ENCODE measurements at places on chromosomes 11 and 22.
A peak's percentile ranks its signal among the peaks of the same experiment; 100 is the strongest.

DNA sequence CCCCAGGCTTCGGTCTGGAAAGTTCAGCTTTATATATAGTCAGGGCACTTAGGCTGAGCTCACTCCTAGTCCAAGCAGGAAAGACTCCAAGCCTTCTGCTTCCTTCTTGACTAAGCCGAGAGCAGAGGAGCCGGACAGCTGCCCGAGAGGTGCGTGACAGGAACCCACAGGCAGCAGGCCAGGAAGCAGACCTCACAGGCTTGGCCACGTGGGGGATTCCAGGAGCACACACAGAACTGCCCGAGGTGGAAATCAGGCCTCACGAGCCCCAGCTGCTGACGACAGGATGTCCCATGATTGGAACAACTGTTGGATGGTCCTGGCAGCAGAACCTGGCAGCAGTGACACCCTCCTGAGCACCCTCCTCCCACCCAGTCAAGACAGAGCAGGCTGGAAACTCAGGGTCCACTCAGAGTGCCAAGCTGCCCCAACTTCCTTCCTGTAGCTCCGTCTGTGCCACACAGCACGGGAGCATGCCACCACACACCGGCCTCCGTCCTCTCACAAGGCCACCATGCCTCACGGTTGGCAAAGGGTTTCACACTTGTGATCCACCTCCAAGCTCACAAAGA lies 5.4 kb downstream of the PLA2G6 start:
- peaks cover 32% of the 10 kb centered on the region for H3K4me1 ChIP-seq
- DNase-seq: peak; percentile 55
- no peaks in the 10 kb centered on the region for H3K36me3 ChIP-seq
- H3K27ac ChIP-seq: no peak overlapping the region
- H3K4me3 ChIP-seq: no peak overlapping the region

DNA sequence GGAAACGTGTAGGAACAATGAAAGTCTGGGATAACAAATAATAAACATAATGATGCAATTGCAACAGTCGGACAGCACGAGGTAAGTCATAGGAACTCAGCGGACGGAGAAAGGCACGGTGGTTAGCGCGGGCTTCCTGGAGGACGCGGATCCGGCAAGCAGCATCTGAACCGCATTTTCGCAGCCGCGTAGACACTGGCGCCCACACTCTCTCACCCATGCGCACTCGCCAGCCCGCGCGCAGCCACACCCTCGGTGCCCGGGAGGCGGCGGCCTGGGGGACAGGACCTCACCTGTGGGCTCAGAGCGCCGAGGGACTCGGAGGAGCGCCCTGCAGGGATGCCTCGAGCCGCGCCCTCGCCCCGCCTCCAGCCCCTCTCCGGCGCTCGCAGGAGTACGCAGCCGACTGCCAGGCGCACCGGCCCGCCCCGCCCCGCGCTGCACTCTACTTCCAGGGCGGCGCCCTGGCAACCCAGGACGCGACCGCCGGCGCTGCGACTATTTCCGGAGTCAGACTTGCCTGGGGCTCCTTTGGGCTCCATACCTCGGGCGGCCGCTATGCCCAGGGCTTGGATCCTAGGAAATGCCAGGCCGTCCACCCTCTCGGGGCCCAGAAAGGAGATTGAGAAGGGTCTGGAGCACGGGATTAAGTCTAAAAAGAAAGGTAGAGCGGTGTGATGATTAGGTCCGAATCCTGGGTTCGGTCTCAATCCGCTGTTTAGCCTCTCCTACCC lies at the start of gene TTLL1:
Gene TTLL1 (minus strand): TSS at position 408 of the 734 bp plus-strand sequence. CDS start 13,805 bp downstream, outside the sequence.
- no peaks in the 10 kb centered on the region for H3K36me3 ChIP-seq
- H3K27ac ChIP-seq: no peak within 1 kb of the TSS
- peak; percentile 95 for DNase-seq
- no peaks in the 10 kb centered on the region for H3K27me3 ChIP-seq
- H3K4me3 ChIP-seq: peak within 1 kb of the TSS; percentile 90

- H3K4me3 ChIP-seq: no peak overlapping the region
- no peak for DNase-seq
- H3K27me3 ChIP-seq: no peaks in the 10 kb centered on the region
- no peaks in the 10 kb centered on the region for H3K4me1 ChIP-seq
These were observed 12.2 kb downstream of the OR8D1 start for GRCh38 chr11:124301548-124301947.

- no peak overlapping the region for H3K4me3 ChIP-seq
- H3K36me3 ChIP-seq: peaks cover 6% of the 10 kb centered on the region
- no peak for DNase-seq
These were observed 1.2 kb upstream of the DRG1 start for GRCh38 chr22:31398231-31398630.

DNA sequence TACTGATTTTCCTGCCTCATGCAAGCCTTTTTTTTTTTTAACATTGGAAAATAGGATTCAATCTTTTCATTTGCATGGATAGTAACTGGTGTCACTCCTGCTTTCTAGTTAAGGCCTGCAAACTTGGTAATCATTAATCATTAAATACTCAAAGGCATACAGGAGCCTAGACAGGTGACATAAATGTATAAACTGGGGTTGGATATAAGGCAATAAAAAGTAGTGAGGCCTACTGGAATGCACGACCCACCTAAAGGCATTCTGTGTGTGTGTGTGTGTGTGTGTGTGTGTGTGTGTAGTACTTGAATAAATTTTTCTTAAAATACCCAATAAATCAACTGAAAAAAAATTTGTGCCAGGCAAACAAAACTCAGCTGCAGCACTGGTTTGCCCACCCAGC lies 7.9 kb downstream of the TOMM22 start:
- H3K27ac ChIP-seq: no peak overlapping the region
- no peaks in the 10 kb centered on the region for H3K4me1 ChIP-seq
- H3K4me3 ChIP-seq: no peak overlapping the region
- DNase-seq: no peak

- H3K27me3 ChIP-seq: no peaks in the 10 kb centered on the region
- peaks cover 3% of the 10 kb centered on the region for H3K4me1 ChIP-seq
- H3K36me3 ChIP-seq: peaks cover 3% of the 10 kb centered on the region
- H3K4me3 ChIP-seq: no peak overlapping the region
These were observed 304.2 kb downstream of the BRD1 start for GRCh38 chr22:49523374-49524008.

- peak; percentile 58 for DNase-seq
- H3K27me3 ChIP-seq: no peaks in the 10 kb centered on the region
- H3K27ac ChIP-seq: no peak overlapping the region
- H3K4me1 ChIP-seq: peaks cover 5% of the 10 kb centered on the region
These were observed 90.8 kb upstream of the SHANK2 start for GRCh38 chr11:71342951-71343827.

- no peaks in the 10 kb centered on the region for H3K36me3 ChIP-seq
- H3K27me3 ChIP-seq: no peaks in the 10 kb centered on the region
- H3K4me3 ChIP-seq: no peak overlapping the region
- H3K4me1 ChIP-seq: peaks cover 12% of the 10 kb centered on the region
These were observed 42.2 kb upstream of the FBLN1 start for GRCh38 chr22:45460288-45461109.

DNA sequence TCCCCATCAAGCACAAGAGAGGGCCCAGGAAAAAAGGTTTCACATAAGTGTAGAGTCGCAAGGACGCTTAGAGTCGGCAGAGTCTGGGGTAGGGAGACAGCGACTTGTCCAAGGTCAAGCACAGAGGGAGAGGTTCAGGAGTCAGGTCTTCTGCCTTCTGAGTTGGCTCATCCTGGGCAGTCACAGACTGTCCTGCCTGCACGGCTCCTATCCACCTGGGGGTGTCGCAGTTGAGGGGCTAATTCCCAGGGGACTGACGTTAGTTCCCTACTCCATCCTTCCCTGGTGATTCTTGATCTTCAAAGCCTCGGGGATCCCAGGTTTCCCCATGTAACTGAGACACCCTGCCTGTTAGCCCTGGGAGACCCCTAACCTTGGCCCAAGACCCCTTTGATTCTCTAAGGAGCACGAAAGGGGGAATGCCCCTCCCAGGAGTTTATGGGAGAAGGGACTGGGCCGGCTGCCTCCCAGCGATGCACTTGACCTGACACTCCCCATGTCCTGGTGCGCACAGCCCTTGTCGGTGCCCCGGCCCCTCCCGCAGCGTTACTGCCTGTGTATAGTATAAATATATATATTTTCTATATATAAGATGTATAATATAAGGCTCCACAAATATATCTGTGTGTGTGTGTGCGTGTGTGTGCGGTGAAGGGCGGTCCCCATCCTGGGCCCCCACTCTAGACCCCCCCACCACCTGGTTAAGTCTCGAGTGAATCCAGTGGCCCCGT lies 14.7 kb upstream of the TAB1 start:
- peaks cover 5% of the 10 kb centered on the region for H3K4me1 ChIP-seq
- no peak overlapping the region for H3K4me3 ChIP-seq
- H3K27me3 ChIP-seq: no peaks in the 10 kb centered on the region

DNA sequence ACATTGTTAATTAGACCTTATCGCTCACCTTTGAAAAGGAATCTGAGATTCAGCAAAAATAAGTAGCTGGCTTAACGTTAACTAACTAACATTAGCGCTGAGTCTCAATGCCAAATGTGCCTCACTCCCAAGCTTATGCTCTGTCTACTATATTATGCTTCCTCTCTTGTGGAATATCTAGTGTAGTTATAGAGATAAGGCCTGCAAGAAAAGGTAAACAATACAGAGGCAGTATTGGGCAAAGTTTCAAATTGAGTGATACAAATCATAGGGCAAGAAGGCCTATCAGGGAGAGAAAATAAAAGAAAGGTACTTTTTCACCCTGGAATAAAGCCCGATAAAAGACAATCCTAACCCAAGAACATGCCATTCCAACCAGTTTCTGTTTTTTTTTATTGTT lies 61.6 kb upstream of the SLC17A6 start:
- no peaks in the 10 kb centered on the region for H3K36me3 ChIP-seq
- no peak overlapping the region for H3K27ac ChIP-seq
- DNase-seq: no peak

GRCh38 chr22:43820651-43821305 lies 8.7 kb upstream of the EFCAB6 start:
- no peaks in the 10 kb centered on the region for H3K36me3 ChIP-seq
- H3K4me3 ChIP-seq: peak overlapping the region; percentile 26
- no peaks in the 10 kb centered on the region for H3K27me3 ChIP-seq
- no peaks in the 10 kb centered on the region for H3K4me1 ChIP-seq
- no peak for DNase-seq

DNA sequence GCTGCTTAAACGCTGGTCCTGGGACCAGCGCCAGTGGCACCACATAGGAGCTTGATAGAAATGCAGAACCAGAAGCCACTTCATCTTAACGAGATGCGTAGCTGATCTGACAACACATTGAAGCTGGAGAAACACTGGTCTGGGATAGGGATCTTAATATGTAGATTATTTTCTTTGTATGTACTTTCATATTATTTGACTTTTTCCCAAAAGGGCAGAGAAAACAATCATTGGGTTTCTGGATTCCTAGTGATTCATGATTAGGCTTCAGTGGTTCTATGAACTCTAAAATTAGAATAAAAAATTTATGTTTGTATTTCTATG lies 12.3 kb downstream of the MPEG1 start:
- no peak overlapping the region for H3K27ac ChIP-seq
- H3K36me3 ChIP-seq: peaks cover 22% of the 10 kb centered on the region
- peaks cover 6% of the 10 kb centered on the region for H3K4me1 ChIP-seq
- H3K27me3 ChIP-seq: no peaks in the 10 kb centered on the region
- no peak overlapping the region for H3K4me3 ChIP-seq
- DNase-seq: no peak

GRCh38 chr11:10155793-10156490 lies 138.1 kb downstream of the SBF2 start:
- no peak overlapping the region for H3K27ac ChIP-seq
- no peaks in the 10 kb centered on the region for H3K36me3 ChIP-seq
- peak; percentile 21 for DNase-seq
- peaks cover 4% of the 10 kb centered on the region for H3K4me1 ChIP-seq

GRCh38 chr11:996681-997080 lies 39.8 kb downstream of the MUC6 start:
- no peak overlapping the region for H3K4me3 ChIP-seq
- DNase-seq: no peak
- H3K27me3 ChIP-seq: no peaks in the 10 kb centered on the region
- H3K4me1 ChIP-seq: no peaks in the 10 kb centered on the region
- H3K27ac ChIP-seq: no peak overlapping the region
- peaks cover 69% of the 10 kb centered on the region for H3K36me3 ChIP-seq

DNA sequence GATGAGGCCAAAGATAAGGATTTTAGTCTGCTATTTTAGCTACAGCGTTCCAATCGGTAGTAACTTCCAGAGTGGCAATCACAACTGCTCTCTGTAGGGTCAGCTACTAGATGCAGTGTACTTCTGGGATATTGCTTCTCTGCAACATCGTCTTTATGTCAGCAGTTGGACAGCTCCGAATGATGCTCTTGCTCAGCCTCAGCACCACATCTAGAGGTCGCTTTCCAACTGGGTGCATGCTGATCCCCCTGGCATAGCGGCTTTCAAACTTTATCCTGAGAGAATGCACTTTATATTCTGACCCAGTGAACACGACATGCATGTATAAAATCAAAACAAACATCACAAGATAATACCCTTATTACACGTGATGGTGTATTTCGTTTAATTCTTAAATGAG lies 219.6 kb downstream of the C11orf87 start:
- H3K27me3 ChIP-seq: no peaks in the 10 kb centered on the region
- H3K4me1 ChIP-seq: no peaks in the 10 kb centered on the region
- H3K4me3 ChIP-seq: no peak overlapping the region
- H3K27ac ChIP-seq: no peak overlapping the region
- no peak for DNase-seq
- no peaks in the 10 kb centered on the region for H3K36me3 ChIP-seq

DNA sequence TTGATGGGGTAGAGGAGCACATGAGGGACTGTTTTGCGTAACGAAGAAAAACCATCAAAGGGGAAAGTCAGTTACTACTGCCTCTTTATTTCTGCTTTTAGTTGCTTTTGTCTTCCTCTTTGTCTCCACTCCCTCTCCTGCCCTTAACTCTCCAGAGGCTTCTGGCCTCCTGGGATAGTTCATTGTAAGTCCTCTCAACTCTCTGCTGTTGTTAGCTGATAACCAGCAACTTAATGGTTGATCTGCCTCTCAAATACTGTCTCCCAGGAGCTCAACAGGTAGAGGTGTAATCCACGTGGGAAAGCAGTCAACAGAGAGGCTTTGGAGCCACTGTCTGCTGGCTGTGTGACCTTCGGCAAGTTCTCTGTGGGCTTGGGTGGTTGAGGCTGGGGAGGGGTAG lies 47.3 kb downstream of the CCDC81 start:
- no peaks in the 10 kb centered on the region for H3K36me3 ChIP-seq
- H3K27me3 ChIP-seq: no peaks in the 10 kb centered on the region
- H3K27ac ChIP-seq: no peak overlapping the region

GRCh38 chr11:77699425-77699824 lies 61.8 kb upstream of the CLNS1A start:
- no peak overlapping the region for H3K27ac ChIP-seq
- H3K36me3 ChIP-seq: no peaks in the 10 kb centered on the region
- H3K4me1 ChIP-seq: no peaks in the 10 kb centered on the region
- no peak for DNase-seq
- H3K4me3 ChIP-seq: no peak overlapping the region
- H3K27me3 ChIP-seq: no peaks in the 10 kb centered on the region

GRCh38 chr11:91796999-91797398 lies 427.6 kb upstream of the FAT3 start:
- no peak overlapping the region for H3K4me3 ChIP-seq
- no peak overlapping the region for H3K27ac ChIP-seq
- no peaks in the 10 kb centered on the region for H3K27me3 ChIP-seq
- H3K4me1 ChIP-seq: peaks cover 8% of the 10 kb centered on the region
- H3K36me3 ChIP-seq: no peaks in the 10 kb centered on the region

GRCh38 chr11:114242032-114242431 lies 54.2 kb upstream of the NNMT start:
- no peaks in the 10 kb centered on the region for H3K27me3 ChIP-seq
- H3K27ac ChIP-seq: no peak overlapping the region
- no peak overlapping the region for H3K4me3 ChIP-seq
- H3K4me1 ChIP-seq: peaks cover 3% of the 10 kb centered on the region
- DNase-seq: no peak

All from trophoblast cell (in vitro differentiated cells and primary cell).